Activated naive CD8-positive, alpha-beta T cell treated with anti-CD3 and anti-CD28 coated beads, Interleukin-2, amount 10 ng/mL, durations not matched to agents 7 days and 5 days (primary cell): ENCODE measurements at places on chromosomes 11 and 22. TPM values are rescaled to one million over a fixed set of nuclear protein-coding genes. Genes with fewer than 3 reads are reported as not detected.

- DNase-seq: no peak
- H3K27me3 ChIP-seq: peaks cover 14% of the 10 kb centered on the region
- peaks cover 3% of the 10 kb centered on the region for H3K36me3 ChIP-seq
- H3K27ac ChIP-seq: no peak overlapping the region
- peaks cover 4% of the 10 kb centered on the region for H3K4me1 ChIP-seq
These were observed 73.0 kb upstream of the PHF21B start for GRCh38 chr22:45082795-45083194.

DNA sequence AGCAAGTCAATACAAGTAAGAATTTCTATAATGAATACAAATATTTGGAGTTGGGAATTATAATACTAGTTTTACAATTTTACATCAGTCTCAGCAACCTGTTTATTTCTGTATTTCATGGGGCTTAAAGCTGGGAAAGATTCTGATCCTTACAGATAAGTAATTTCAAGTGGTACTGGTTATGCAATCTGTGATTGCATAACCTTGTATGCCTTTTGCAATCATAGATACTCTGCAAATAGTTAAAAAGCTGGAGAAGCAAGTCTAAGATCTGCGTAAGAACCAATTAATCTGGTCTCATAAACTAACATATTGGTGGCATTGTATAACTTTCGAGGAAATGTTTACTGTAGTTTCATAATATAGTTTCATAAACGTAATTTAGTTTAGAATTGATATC lies 198.3 kb upstream of the PGR start:
- no peak overlapping the region for H3K27ac ChIP-seq
- no peak overlapping the region for H3K4me3 ChIP-seq
- H3K36me3 ChIP-seq: no peaks in the 10 kb centered on the region
- H3K4me1 ChIP-seq: no peaks in the 10 kb centered on the region
- no peaks in the 10 kb centered on the region for H3K27me3 ChIP-seq

GRCh38 chr22:47695176-47695575 lies 932.7 kb downstream of the TBC1D22A start:
- H3K4me1 ChIP-seq: no peaks in the 10 kb centered on the region
- H3K27ac ChIP-seq: no peak overlapping the region
- no peaks in the 10 kb centered on the region for H3K27me3 ChIP-seq
- DNase-seq: no peak
- H3K4me3 ChIP-seq: no peak overlapping the region

DNA sequence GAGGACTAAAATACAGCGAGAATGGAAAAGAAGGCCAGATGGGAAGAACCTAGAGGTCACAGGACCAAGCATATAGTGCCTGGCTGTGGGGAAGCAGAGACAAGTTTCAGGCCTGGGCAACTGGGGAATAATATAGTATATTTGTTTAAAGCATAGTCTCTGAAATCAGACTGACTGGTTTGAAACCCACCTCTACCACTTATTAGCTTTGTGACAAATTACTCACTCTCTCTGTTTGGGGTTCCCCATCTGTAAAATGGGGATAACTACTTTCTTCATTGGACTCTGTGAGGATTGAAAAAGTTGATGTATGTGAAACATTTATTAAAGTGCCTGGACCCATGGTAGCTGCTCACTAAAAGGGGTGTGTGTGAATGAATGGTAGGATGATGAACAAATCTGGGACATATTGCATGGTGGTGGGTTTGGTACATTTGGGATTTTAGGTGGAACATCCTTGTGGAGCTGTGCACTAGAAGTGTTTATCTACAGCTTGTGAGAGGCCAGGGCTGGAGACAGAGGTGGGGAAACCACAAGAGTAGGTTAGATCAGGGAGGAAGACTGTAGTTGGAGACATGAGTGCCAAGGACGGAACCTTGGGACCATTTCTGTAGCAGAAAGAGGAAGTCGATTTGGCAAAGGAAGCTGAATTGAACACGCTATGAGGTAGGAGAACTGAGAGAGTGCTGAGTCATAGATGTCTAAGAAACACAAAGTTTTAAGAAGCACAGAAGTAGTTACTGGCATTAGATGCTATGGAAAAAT lies 52.6 kb downstream of the SWAP70 start:
- no peak overlapping the region for H3K4me3 ChIP-seq
- no peak for DNase-seq
- H3K36me3 ChIP-seq: peaks cover 32% of the 10 kb centered on the region

DNA sequence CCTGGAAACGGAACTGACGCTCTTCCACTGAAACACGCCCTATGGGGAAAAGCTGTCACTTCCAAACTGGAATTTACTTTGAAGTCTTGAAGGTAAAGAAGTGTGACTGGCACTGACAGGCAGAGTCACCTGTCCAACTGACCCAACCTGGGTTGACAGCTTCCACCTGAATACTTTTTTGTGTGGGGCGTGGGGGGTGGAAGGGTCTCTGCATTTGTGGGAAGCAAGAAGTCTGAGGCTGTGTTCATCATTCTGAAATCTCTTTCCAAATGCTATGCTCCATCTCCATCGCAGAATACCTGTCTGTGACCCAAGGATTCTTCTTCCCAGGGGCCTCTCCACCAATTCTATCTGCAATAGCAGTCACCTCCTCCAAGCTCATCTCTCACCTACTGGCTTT lies 7.8 kb downstream of the IFT27 start:
- H3K36me3 ChIP-seq: peaks cover 2% of the 10 kb centered on the region
- no peak overlapping the region for H3K4me3 ChIP-seq
- no peaks in the 10 kb centered on the region for H3K4me1 ChIP-seq
- no peaks in the 10 kb centered on the region for H3K27me3 ChIP-seq
- no peak overlapping the region for H3K27ac ChIP-seq

- H3K4me3 ChIP-seq: no peak overlapping the region
- no peaks in the 10 kb centered on the region for H3K27me3 ChIP-seq
- no peak overlapping the region for H3K27ac ChIP-seq
- H3K4me1 ChIP-seq: peaks cover 7% of the 10 kb centered on the region
These were observed 35.8 kb downstream of the ARHGAP1 start for GRCh38 chr11:46664612-46665011.

DNA sequence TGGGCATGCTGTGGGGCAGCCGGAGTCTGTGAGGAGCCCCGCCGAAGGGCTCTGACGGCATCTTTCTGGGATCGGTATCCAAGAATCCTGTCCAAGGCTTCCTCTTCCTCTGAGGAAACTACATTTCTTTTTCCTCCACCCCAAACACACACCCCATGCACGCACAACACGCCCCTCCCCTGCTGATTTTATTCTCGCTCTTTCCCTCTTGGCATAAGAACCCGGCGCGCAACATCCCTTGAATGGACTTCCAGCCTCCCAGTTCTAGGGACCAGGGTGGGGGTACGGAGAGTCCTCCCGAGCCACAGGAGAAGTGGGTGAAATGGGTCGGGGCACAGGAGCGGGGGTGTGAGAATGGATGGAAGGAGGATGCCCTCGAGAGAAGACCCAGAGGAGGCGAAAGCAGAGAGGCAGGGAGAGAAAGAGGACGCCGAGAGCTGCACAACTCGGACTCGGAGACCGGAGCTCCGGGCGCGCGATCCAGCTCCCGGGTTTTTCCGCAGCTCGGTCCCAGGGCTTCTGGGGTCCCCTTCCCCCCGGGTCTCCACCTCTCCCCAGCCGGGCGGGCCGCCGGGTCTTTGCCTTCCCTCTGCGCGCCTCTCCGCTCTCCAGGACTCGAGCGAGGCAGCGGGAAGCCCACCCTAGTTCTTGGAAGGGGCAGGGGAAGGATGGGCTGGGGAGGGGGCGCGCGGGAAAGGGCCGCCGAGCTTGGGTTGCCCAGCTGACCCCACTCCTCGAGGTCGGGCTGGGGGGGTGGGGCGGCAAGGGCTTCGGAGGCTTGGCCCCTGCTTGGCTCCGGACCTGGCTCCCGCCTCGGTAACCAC lies 1.5 kb upstream of the LARGE1 start:
- peaks cover 50% of the 10 kb centered on the region for H3K27me3 ChIP-seq
- H3K36me3 ChIP-seq: no peaks in the 10 kb centered on the region
- H3K4me3 ChIP-seq: peak overlapping the region; percentile 72

DNA sequence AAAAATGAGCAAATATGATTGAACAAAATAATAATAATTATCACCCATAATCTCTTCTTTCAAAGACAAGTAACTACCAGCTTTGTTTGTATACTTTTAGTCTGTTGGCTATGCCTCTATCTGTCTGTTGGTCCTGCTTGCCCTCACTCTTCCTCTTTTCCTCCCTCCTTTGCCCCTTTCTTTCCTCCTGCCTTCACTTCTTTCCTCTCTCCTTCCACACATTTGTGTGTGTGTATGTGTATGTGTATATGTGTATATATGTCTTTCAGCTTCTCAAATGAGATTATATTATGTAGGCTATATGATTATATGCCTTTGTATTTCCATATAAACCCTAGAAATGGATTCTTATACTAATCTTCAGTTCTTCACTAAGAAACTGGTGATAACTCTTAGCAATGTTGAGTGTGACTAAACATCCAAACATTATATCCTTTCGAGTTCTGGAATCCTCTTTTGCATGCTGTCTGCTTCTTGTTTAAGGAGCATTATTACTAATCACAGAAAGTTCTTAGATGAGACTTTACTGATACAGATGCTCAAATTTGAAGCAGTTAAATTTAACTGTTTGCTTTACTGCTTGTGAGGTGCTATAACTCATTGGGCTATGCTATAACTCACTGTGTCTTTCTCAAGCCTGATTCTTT lies 219.1 kb downstream of the TMEM135 start:
- no peak overlapping the region for H3K4me3 ChIP-seq
- no peak for DNase-seq
- no peaks in the 10 kb centered on the region for H3K27me3 ChIP-seq
- H3K4me1 ChIP-seq: peaks cover 14% of the 10 kb centered on the region

DNA sequence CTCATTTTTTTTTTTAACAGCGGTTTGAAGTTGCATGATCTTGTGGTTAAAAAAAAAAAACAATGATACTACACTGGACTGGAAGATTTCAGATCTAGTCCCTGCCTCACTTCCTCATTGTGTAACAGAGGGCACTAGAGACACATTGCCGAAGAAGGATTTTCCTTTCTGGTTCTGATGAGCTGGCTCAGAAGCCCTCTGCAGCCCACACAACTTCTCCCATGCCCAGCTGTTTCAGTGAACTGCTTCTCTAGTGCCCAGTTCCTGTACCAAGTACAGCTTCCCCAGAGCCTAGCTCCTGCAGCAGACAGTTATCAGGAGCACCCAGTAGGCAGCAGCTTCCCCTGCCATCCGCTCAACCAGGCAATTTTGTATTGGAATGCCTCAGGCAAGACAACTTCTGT lies 29.5 kb upstream of the ANO5 start:
- no peaks in the 10 kb centered on the region for H3K27me3 ChIP-seq
- H3K27ac ChIP-seq: no peak overlapping the region
- H3K36me3 ChIP-seq: no peaks in the 10 kb centered on the region
- no peaks in the 10 kb centered on the region for H3K4me1 ChIP-seq

The TREH gene
- not detected for total RNA-seq

The MRGPRF gene
- total RNA-seq: not detected

The GPHA2 gene
- not detected for total RNA-seq

The CALCA gene
- not detected for total RNA-seq

The VWCE gene
- 2.4 TPM for total RNA-seq
